ENCODE measurements at places on chromosomes 7 and 10.

- no peak for DNase-seq
Measured at GRCh38 chr7:101990811-101991418, 173.5 kb downstream of the CUX1 start.

DNA sequence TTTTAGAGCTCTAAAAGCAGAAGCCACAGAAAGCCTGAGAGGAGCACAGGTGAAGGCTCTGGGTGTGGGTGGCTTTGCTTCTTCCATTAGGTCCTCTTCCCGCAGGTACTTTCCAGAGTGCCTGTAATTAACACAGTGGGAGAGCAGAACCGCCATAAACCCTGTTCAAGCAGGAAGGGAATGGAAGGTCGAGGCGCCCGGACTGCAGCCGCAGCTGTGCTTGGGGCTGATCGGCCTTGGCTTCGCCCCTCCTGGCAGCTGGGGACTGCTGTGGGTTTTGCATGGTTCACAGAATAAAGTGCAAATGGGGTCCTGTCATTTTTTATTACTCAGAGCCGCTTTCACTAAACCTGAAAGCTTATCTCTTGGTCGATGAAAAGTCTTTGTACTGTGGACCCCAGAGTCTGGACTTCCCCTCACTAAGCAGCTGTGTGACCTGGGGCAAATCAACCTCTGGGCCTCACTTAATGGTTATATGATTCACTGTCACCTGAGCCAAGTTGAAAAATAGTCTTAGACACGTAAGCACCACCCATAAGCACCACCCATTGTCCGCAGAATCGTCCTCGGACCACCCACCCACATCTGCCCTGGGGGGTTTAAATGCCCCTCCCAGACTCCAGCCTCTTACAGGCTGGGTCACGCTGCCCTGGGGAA lies 100.9 kb downstream of the XRCC2 start:
- no peak for DNase-seq

DNA sequence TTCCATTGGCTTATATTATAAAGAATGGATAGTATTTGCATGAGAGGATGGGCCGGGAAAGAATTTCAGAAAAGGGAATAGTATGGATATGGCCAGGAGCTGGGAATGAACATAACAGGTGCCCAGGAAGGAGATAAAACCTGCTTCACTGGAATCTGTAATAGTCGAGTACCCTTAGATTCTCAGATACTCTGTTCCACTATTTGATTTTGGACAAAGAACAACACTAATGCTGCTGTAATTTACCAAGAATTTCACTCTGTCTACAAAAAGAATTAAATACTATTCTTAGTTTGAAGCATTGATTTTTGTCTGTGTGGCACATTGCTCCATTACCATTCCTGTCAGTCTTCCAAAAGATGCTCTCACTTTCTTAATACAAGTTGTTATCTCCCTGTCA lies 718.2 kb upstream of the LRRN3 start:
- DNase-seq = no peak

- DNase-seq = no peak
Measured at GRCh38 chr10:96747734-96748550, 27.6 kb upstream of the PIK3AP1 start.

GRCh38 chr7:20287317-20287716 lies 43.4 kb upstream of the ITGB8 start:
- no peak for DNase-seq

- no peak for DNase-seq
Measured at GRCh38 chr10:127920306-127921074, 13.6 kb downstream of the PTPRE start.

GRCh38 chr10:58444876-58445275 lies 59.7 kb downstream of the TFAM start:
- no peak for DNase-seq

DNA sequence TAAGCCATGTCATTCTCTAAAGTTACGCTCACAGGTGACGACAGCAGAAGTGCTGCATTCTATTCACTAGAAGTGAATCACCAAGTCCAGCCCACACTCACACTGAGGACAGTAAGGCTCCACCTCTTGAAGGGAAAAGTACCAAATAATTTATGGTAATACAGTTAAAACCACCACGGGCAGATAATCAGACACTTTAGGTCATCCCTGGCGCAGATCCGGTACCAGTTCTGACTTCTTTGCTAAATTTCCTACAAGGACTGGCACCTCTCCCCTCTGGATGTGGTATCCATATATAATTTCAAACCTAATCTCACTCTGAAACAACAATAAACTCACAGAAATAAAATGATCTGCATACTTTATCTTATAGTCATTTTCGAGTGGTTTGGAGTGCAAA lies 954.7 kb upstream of the GHITM start:
- no peak for DNase-seq

- DNase-seq = no peak
Measured at GRCh38 chr10:71694567-71694968, 25.0 kb downstream of the C10orf105 start.

GRCh38 chr10:100766693-100767421 lies 21.5 kb downstream of the PAX2 start:
- DNase-seq = no peak

DNA sequence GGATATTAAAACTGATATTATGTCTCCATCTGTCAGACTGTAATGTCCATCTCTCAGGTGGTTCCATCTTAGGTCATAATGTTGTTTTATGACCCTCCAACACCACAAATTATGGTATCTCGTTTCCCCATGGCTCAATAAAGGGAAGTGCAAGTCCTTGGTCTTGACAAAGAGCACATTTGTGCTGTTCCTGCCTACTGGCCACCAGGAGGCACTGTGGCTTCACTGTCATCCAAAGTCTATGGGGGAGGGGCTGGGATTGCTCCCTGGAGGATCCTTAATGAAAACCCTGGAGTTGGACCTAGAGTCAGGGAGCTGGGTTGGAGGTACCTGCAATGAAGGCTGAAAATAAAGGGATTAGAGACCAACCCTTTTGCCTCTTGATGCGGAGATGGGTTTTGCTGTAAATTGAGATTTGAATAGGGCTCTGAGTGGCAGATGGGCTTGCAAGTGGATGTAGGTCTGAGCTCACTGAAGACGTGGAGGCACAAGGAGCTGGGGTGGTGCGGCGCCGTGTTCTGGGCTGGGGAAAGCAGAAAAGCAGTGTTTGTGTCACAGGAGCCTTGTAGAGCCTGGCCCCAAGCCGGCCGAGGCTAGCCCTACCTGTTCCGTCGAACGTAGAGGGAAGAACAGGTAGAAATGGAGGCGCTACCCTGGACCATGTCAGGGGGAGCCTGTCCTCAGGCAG lies 180.5 kb upstream of the PRSS58 start:
- DNase-seq = peak; percentile 53

- no peak for DNase-seq
Measured at GRCh38 chr10:133471300-133472109, 17.8 kb downstream of the SCART1 start.

DNA sequence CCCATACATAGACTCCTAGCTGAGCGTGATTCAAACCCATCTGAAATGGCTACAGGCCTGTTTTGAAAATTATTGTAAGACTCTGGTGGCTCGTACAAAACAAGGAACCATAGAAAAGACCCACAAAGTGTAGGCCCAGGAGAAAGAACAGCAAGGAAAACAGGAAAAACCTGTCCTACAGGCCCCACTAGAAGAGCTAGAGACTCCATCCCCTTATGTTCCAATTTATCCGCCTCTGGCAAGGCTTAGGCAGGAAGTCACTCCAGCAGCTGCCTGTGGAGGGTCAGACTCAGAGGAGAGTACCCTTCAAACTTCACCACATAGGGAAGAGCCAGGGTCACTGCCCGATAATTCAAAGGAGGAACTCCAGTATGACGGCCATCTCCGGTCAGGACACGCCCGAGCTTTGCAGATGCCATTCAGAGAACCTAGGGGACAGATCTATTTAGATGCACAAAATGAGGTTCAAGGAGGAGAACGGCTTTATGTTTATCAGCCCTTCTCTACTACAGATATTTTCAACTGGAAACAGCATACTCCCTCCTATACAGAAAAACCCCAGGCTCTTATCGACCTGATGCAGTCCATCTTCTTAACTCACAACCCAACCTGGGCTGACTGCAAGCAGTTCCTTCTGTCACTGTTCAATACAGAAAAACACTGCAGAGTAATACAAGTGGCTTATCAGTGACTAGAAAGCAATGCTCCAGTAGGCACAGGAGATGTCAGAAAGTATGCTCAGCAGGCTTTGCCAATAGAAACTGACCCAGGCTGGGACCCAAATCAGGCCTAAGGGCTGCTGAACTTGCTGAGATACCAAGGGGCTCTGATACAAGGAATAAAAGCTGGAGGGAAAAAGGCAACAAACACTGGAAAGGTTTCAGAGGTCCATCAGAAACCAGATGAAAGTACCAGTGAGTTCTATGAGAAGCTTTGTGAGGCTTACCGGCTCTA lies 8.6 kb upstream of the ZNF33B start:
- no peak for DNase-seq

DNA sequence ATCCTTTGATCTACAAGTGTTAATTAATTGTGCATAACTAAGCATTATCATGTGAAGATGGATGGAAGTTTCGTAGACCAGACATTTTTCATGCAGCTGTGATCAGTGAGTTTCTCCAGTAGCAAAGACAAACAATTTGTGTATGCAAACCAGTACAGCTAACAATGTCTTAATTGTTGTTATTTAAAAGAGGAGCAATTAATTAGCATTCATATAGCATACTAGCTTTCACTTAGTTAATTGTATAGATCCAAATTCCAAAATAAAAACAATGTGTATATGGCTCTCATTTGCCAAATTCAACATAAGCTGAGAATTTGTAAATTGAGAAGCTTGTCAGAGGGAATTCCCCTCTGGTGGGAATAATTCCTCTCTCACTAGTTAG lies 22.6 kb upstream of the PRKCQ start:
- no peak for DNase-seq

DNA sequence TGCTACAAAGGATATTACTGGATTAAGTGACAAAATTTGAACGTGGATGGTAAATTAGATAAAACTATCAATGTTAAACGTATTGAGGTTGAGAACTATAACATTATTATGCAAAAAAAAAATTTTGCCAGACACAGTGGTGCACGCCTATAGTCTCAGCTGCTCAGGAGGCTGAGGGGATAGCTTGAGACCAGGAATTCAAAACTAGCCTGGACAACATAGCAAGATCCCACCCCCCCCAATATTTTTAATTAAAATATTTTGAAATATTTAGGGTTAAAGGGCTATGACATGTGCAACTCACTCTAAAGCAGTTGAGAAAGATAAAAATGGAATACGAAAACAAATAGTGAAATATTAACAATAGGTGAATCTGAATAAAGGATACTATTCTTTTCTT lies 45.1 kb upstream of the ANAPC16 start:
- no peak for DNase-seq

GRCh38 chr7:94400643-94401427 lies 6.1 kb downstream of the COL1A2 start:
- no peak for DNase-seq

- DNase-seq = no peak
Measured at GRCh38 chr7:11327633-11328032, 354.0 kb downstream of the PHF14 start.

- DNase-seq = no peak
Measured at GRCh38 chr10:86944907-86945306, 12.5 kb downstream of the MMRN2 start.

GRCh38 chr10:30820261-30820991 lies 190.9 kb upstream of the LYZL2 start:
- no peak for DNase-seq

DNA sequence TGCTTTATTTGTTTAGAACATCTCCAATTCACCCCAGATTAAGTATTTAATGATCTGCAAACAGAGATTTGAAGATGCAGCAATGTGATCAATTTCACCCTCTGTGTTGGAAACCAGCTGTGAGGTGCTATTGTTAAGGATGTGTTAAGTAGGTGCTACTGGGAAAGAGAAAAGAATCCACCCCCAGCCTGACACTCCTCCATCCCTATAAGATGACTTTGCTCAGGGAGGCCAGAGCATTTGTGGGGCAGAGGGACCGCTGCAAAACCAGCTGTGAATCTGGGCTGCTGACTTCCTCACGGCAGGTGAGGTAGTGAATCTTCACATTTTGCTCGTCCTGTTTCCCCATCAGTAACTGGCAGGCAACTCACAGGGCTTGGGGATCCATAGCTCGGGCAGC lies 297.5 kb downstream of the GFRA1 start:
- DNase-seq = no peak

- peak; percentile 25 for DNase-seq
Measured at GRCh38 chr10:46033602-46034011, 3.2 kb upstream of the NCOA4 start.

GRCh38 chr7:95303013-95303905 lies 21.1 kb downstream of the PON1 start:
- DNase-seq = no peak

- no peak for DNase-seq
Measured at GRCh38 chr7:31186202-31186601, 134.1 kb downstream of the ADCYAP1R1 start.

DNA sequence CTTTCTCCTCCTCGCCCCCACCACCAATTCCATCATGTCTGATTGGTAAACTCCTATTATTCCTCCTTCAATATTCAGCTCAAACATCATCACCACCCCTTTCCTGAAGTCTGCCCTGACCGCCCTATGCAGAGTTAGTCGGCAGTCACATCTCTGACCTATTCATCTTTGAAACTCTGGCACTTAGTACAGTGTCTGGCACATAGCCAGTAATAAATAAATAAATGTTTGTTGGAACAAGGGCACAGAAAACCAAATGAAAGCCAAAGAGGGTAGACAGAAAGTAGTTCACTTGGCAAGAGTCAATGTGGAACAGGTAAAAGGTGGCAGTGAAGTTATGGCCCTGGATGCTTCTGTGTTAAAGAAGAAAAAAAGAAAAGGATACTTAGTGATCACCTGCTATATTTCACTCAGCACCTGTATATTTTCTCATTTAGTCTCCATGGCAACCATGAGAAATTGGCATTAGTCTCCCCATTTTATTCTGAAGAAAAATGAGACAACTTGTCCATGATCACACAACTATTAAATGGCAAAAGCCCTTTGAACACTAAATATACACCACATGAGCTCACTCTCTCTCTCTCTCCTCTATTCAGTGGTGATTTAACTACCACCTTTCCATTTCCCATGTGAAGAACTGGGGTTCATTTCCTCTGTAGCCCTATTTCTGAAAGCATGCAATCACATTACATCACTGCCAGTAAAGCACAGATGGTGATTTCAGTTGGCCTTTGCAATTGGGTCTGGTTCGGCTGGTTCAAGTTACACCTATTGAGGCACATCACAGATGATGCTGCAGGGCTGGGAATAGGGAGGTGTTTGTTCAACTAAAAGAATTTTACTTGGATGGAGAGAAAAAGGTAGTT lies 25.3 kb downstream of the CHCHD3 start:
- no peak for DNase-seq

All from endothelial cell (in vitro differentiated cells).